ENCODE measurements at places on chromosomes 11 and 22. TPM values are rescaled to one million over a fixed set of nuclear protein-coding genes. Genes with fewer than 3 reads are reported as not detected.
A peak's percentile ranks its signal among the peaks of the same experiment; 100 is the strongest.

Gene FUT4
- total RNA-seq = 3.0 TPM

Gene UPK3A
- not detected for total RNA-seq

Gene DEFB131B
- not detected for total RNA-seq

Gene GVQW3
- 1.4 TPM for total RNA-seq

Gene FGF4
- total RNA-seq = not detected

Gene PIK3C2A
- 40.0 TPM for total RNA-seq

Gene OR8H2
- total RNA-seq = not detected

Gene NTM
- total RNA-seq = 2.5 TPM

Gene ACR
- not detected for total RNA-seq

Gene KREMEN1
- total RNA-seq = 51.6 TPM

Gene KCTD17
- total RNA-seq = 40.6 TPM

GRCh38 chr11:44592125-44592940 lies 26.9 kb downstream of the CD82 start:
- DNase-seq = peak; percentile 81
- H3K4me1 ChIP-seq = peaks cover 36% of the 10 kb centered on the region
- no peaks in the 10 kb centered on the region for H3K27me3 ChIP-seq
- no peak overlapping the region for H3K4me3 ChIP-seq
- peak overlapping the region; percentile 49 for H3K27ac ChIP-seq

DNA sequence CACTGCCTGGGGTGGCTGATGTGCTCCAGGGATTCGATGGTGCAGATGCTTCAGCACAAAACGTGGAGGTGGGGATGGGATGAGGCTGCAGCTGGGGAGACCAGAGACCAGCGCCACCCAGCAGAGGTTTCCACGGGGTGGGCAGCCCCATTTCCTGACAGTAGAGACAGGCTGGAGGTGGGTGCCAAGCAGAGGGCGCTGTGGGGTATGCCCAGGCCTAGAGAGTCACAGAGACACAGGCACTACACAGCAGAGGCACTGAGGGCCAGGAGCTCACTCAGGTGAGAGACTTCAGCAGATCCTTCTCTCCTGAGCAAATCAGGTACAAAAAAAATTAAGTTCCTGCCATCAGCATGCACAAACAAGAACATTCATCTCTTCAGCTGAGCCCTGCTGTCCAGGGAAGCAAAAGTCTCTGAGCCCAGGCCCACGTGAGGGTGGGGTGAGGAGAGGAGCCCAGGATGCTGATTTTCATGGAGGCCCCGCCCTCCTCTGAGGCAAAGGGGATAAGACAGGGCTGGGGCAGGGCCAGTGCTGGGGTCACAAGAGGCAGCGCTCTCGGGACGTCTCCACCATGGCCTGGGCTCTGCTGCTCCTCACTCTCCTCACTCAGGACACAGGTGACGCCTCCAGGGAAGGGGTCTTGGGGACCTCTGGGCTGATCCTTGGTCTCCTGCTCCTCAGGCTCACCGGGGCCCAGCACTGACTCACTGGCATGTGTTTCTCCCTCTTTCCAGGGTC lies 53.1 kb downstream of the GGTLC2 start:
- H3K4me1 ChIP-seq = peaks cover 3% of the 10 kb centered on the region
- no peak overlapping the region for H3K27ac ChIP-seq
- DNase-seq = no peak
- no peak overlapping the region for H3K4me3 ChIP-seq
- H3K27me3 ChIP-seq = peaks cover 10% of the 10 kb centered on the region

DNA sequence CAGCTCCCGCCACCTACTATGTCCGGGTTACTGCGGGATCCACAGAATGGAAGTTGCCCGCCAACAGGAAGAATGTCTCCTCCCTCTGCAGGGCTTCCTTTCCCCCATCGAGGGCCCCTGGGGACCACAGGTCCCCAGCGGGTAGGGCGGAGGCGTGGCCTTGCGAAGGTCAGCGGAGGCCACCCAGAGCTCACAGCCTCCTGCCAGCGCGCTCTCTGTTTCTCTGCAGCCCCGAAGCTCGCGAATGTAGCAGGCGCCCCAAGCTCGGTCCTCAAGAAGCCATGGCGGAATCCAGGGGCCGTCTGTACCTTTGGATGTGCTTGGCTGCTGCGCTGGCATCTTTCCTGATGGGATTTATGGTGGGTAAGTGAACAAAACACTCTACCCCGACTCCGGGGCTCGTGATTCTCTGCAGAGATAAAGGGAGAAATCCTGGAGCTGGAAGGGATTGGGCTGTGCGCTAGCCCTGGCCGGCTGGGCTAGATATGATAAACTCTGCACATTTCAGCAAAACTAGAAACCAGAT lies at the start of gene NAALAD2:
Gene NAALAD2, plus strand, starts transcription at position 186 of the 526 bp plus-strand sequence. Its CDS starts 96 bp downstream, at position 282.
- H3K36me3 ChIP-seq = no peaks in the 10 kb centered on the region
- peak; percentile 79 for DNase-seq
- peaks cover 15% of the 10 kb centered on the region for H3K4me1 ChIP-seq
- H3K4me3 ChIP-seq = peak within 1 kb of the TSS; percentile 50
- no peaks in the 10 kb centered on the region for H3K27me3 ChIP-seq

- H3K27me3 ChIP-seq = no peaks in the 10 kb centered on the region
- H3K36me3 ChIP-seq = no peaks in the 10 kb centered on the region
- peak overlapping the region; percentile 88 for H3K27ac ChIP-seq
These were observed 1.2 kb downstream of the KMT2A start for GRCh38 chr11:118437208-118438125.

DNA sequence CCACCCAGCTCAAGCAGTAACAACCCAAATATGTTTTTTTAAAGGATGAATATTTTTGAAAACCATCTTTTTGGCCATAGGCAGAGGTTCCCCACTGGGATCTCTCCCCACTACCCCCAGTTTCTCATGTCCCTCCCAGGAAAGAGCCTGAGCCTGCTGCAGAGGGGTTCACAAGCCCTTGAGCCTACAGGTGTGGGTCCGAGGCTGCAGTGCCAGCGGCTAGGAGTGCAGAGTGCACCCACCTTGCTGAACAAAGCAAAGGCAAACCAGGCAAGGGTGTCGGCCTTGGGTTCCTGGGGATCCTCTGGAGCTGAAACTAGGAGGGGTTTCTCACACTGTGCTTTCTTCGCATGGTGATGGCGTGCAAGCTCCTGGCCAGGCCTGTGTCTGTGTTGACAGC lies 35.0 kb downstream of the GNAZ start:
- no peaks in the 10 kb centered on the region for H3K36me3 ChIP-seq
- no peak for DNase-seq
- H3K4me1 ChIP-seq = no peaks in the 10 kb centered on the region
- no peak overlapping the region for H3K4me3 ChIP-seq
- H3K27ac ChIP-seq = no peak overlapping the region

DNA sequence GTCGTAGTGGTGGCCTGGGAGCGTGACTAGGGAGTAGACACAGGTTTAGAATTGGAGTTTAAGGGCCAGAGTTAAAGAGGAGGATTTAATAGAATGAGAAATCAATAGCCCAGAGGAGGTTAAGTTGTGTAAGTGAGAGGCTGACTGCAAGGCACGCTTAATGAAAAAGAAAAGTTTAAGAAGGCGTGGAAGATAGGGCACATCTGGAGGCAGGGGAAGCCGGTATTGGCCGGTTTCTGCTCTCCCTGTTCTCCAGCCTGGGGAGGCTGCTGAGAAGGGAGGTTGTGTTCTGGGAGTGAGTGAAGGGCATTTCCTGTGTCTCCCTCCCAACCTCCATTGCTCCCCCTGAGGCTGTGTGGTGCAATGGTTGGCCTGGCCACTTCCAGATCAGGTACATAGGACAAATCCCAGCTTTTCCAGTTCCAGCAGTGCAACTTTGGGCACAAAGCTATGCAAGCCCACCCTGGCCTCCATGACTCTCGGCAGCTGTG lies 6.3 kb downstream of the GRIK4 start:
- H3K4me3 ChIP-seq = no peak overlapping the region
- DNase-seq = no peak
- H3K27me3 ChIP-seq = peaks cover 30% of the 10 kb centered on the region
- no peak overlapping the region for H3K27ac ChIP-seq

GRCh38 chr11:33064033-33064825 lies 24.9 kb downstream of the TCP11L1 start:
- no peak for DNase-seq
- H3K27me3 ChIP-seq = no peaks in the 10 kb centered on the region
- H3K36me3 ChIP-seq = peaks cover 48% of the 10 kb centered on the region

- no peaks in the 10 kb centered on the region for H3K36me3 ChIP-seq
- H3K27me3 ChIP-seq = no peaks in the 10 kb centered on the region
- H3K4me3 ChIP-seq = no peak overlapping the region
- no peak overlapping the region for H3K27ac ChIP-seq
These were observed 874.2 kb upstream of the CHORDC1 start for GRCh38 chr11:91097083-91097482.

GRCh38 chr22:17260950-17261349 lies 41.7 kb upstream of the ADA2 start:
- H3K27me3 ChIP-seq = peaks cover 3% of the 10 kb centered on the region
- no peak overlapping the region for H3K27ac ChIP-seq
- DNase-seq = no peak
- H3K36me3 ChIP-seq = no peaks in the 10 kb centered on the region
- no peak overlapping the region for H3K4me3 ChIP-seq
- peaks cover 24% of the 10 kb centered on the region for H3K4me1 ChIP-seq

- no peaks in the 10 kb centered on the region for H3K4me1 ChIP-seq
- no peak overlapping the region for H3K4me3 ChIP-seq
- DNase-seq = no peak
These were observed 28.2 kb downstream of the OR10D3 start for GRCh38 chr11:124211321-124211720.

- no peak for DNase-seq
- no peaks in the 10 kb centered on the region for H3K27me3 ChIP-seq
- no peaks in the 10 kb centered on the region for H3K36me3 ChIP-seq
These were observed 37.3 kb upstream of the XBP1 start for GRCh38 chr22:28837640-28838039.

- H3K4me1 ChIP-seq = no peaks in the 10 kb centered on the region
- DNase-seq = no peak
- no peak overlapping the region for H3K27ac ChIP-seq
- no peaks in the 10 kb centered on the region for H3K36me3 ChIP-seq
- H3K4me3 ChIP-seq = no peak overlapping the region
- no peaks in the 10 kb centered on the region for H3K27me3 ChIP-seq
These were observed 753.6 kb downstream of the JRKL start for GRCh38 chr11:97143463-97143862.

GRCh38 chr11:73308961-73309919 lies 1.2 kb downstream of the ARHGEF17 start:
- peak; percentile 92 for DNase-seq
- H3K4me3 ChIP-seq = peak overlapping the region; percentile 63
- H3K36me3 ChIP-seq = no peaks in the 10 kb centered on the region
- peaks cover 48% of the 10 kb centered on the region for H3K4me1 ChIP-seq
- peak overlapping the region; percentile 92 for H3K27ac ChIP-seq

- peaks cover 66% of the 10 kb centered on the region for H3K4me1 ChIP-seq
- no peak for DNase-seq
- no peaks in the 10 kb centered on the region for H3K36me3 ChIP-seq
- no peaks in the 10 kb centered on the region for H3K27me3 ChIP-seq
These were observed 26.0 kb downstream of the ZNRF3 start for GRCh38 chr22:28909375-28909774.

DNA sequence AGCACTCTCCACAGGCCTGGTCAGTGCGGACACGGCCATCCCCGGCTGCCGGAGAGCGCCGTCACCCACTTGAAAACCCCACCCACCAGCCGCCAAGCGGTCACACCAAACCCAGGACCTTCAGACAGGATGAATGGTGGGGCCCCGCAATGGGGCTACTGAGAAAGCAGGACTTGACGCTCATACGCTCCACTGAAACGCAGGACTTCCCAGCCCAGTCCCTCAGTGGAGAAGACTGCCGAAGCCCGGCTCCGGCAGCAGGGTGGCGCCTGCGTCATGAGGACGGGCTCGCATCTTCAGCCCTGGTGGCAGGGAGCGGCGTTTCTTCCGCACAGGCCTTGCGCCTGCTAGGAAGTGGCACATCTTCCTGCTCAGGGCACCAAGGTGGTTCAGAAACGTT lies 15.3 kb upstream of the PHLDA2 start:
- H3K27ac ChIP-seq = no peak overlapping the region
- no peak overlapping the region for H3K4me3 ChIP-seq
- H3K36me3 ChIP-seq = peaks cover 36% of the 10 kb centered on the region
- no peak for DNase-seq
- H3K4me1 ChIP-seq = peaks cover 47% of the 10 kb centered on the region
- H3K27me3 ChIP-seq = no peaks in the 10 kb centered on the region

DNA sequence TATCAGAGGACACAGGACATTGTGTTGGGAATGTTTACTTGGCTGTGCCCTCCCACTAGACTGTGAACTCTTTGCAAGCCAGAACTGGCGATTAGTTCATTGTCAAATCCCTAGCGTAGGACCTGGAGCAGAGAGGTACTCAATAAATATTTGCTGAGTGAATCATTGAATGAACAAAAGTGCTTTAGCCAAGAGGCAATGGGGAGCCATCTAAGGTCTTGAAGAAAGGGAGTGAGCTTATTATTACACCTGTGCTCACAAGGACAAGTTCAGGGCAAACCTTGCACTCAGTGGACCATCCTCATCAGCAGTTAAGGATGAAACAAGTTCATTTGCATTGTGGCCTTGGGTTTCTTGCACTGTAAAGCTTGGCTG lies 1.1 kb upstream of the RASSF10 start:
- DNase-seq = no peak
- peak overlapping the region; percentile 81 for H3K27ac ChIP-seq
- H3K27me3 ChIP-seq = peaks cover 61% of the 10 kb centered on the region
- peak overlapping the region; percentile 63 for H3K4me3 ChIP-seq
- peaks cover 29% of the 10 kb centered on the region for H3K4me1 ChIP-seq
- no peaks in the 10 kb centered on the region for H3K36me3 ChIP-seq

DNA sequence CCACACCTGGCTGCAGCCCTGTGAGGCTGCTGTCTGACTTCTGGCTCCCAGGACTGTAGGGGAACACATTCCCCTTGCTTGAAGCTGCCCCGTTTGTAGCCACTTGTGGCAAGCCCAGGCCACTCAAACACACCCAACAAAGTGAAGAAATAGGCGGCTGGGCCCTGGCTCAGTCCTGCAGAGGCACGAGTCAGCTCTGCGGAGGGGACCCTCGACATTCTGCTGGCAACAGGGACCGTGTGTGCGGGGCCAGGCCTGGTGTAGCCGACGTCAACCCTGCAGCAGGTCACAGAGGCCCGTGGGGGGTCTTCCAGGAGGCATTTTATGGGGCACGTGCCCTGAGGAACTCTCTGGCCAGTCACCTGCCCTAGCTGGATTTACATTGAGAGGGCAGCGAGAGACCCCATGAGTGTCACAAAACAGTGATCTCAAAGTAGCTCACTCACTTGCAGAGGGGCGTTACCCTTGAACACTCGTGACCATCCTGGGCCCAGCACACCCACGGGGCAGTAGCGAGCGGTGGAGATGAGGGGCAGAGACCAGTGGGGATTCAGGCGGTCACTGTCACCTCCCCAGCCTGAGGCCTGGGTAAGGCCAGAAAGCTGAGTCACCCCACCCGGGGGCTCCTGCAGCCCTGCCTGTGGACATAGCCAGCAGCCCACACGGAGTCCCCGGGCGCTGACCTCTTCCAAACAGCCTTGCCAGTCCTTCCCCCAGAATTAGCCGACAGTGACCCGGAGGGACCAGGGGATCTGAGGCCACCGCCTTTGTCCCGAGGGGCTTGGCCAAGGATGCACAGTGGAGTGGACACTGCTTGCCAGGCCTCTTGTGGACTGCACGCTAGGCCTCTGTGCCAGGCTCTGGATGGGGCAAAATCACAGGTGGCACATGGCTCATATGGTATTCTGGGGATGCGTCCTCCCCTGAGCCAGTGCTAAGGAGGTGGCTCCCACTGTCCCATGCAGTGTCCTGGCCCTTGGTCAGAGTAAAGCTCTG lies 139.5 kb downstream of the CTTN start:
- no peaks in the 10 kb centered on the region for H3K4me1 ChIP-seq
- DNase-seq = no peak
- peaks cover 4% of the 10 kb centered on the region for H3K27me3 ChIP-seq
- H3K27ac ChIP-seq = no peak overlapping the region
- no peaks in the 10 kb centered on the region for H3K36me3 ChIP-seq
- no peak overlapping the region for H3K4me3 ChIP-seq
